A673 (cell line): ENCODE measurements at places on chromosomes 5 and 9. TPM values are rescaled to one million over a fixed set of nuclear protein-coding genes. Genes with fewer than 3 reads are reported as not detected.

- H3K4me3 ChIP-seq: no peak overlapping the region
- H3K27me3 ChIP-seq: no peaks in the 10 kb centered on the region
These were observed 209.7 kb downstream of the GADD45G start for GRCh38 chr9:89814340-89815040.

DNA sequence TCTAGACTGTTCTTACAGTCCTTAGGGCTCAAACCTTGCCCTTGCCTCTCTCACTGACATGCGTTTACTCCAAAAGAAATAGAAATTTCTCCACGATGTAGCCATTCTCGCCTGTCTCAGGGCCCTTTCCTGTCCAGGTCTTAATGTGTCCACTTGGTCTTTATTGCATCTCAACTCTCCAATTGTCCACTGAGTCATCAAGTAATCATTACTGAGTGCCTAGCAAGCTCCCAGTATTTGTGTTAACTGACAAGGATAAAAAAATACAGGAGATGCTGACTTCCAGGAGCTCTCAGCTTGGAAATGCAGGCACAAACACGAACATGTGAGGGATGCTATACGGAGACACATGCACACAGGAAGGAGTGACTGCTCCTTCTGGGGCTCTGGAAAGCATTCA lies 147.3 kb downstream of the ARSB start:
- no peaks in the 10 kb centered on the region for H3K27me3 ChIP-seq
- no peaks in the 10 kb centered on the region for H3K36me3 ChIP-seq
- no peak for DNase-seq
- no peak overlapping the region for H3K27ac ChIP-seq
- no peak overlapping the region for H3K4me3 ChIP-seq

- no peaks in the 10 kb centered on the region for H3K36me3 ChIP-seq
- no peaks in the 10 kb centered on the region for H3K4me1 ChIP-seq
- H3K4me3 ChIP-seq: no peak overlapping the region
- no peaks in the 10 kb centered on the region for H3K27me3 ChIP-seq
These were observed 60.2 kb downstream of the DCP2 start for GRCh38 chr5:113036826-113037225.

DNA sequence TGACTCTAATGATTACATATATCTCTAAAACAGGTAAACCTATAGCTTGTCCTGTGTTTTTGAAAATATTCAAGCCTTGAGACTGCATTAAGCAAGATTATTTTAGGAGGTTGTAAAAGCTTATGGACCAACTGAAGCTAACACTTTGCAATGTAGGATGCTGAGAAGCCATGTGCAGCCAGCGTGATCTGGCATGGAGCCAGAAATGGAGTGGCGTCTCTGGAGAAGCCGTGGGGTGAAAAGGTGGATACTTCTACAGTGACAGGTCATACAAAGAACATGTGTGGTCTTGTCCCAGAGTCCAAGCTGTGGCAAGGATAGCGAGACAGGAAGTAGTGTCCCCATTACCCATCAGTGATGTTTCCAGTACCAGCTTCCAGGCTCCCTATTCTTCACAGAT lies 100.8 kb upstream of the CD180 start:
- no peak for DNase-seq
- H3K4me3 ChIP-seq: no peak overlapping the region
- H3K27me3 ChIP-seq: no peaks in the 10 kb centered on the region
- H3K4me1 ChIP-seq: peaks cover 35% of the 10 kb centered on the region
- no peak overlapping the region for H3K27ac ChIP-seq

GRCh38 chr5:95848701-95849100 lies 26.2 kb upstream of the GLRX start:
- no peaks in the 10 kb centered on the region for H3K4me1 ChIP-seq
- DNase-seq: no peak
- H3K4me3 ChIP-seq: no peak overlapping the region
- no peaks in the 10 kb centered on the region for H3K36me3 ChIP-seq

GRCh38 chr5:154783774-154784460 lies 28.7 kb downstream of the LARP1 start:
- H3K4me1 ChIP-seq: no peaks in the 10 kb centered on the region
- no peak overlapping the region for H3K27ac ChIP-seq
- H3K4me3 ChIP-seq: no peak overlapping the region
- H3K27me3 ChIP-seq: no peaks in the 10 kb centered on the region
- no peak for DNase-seq

GRCh38 chr5:3336666-3337065 lies 259.0 kb upstream of the IRX1 start:
- H3K27me3 ChIP-seq: no peaks in the 10 kb centered on the region
- no peak for DNase-seq
- H3K36me3 ChIP-seq: no peaks in the 10 kb centered on the region
- no peak overlapping the region for H3K27ac ChIP-seq
- H3K4me1 ChIP-seq: no peaks in the 10 kb centered on the region

DNA sequence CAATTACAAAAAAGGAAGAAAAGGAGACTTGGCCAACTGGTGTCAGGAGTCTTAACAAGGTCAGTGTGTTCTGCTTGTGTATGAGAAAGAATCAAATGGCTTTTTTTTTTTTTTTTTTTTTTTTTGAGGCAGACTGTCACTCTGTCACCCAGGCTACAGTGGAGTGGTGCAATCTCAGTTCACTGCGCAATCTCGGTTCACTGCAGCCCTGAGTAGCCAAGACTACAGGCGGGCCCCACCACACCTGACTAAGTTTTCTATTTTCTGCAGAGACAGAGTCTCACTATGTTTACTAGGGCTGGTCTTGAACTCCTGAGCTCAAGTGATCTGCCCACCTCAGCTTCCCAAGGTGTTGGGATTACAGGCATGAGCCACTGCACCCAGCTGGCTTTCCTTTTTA lies 3.1 kb upstream of the IL7R start:
- H3K4me3 ChIP-seq: no peak overlapping the region
- no peaks in the 10 kb centered on the region for H3K36me3 ChIP-seq
- peaks cover 40% of the 10 kb centered on the region for H3K4me1 ChIP-seq
- no peaks in the 10 kb centered on the region for H3K27me3 ChIP-seq
- H3K27ac ChIP-seq: no peak overlapping the region

DNA sequence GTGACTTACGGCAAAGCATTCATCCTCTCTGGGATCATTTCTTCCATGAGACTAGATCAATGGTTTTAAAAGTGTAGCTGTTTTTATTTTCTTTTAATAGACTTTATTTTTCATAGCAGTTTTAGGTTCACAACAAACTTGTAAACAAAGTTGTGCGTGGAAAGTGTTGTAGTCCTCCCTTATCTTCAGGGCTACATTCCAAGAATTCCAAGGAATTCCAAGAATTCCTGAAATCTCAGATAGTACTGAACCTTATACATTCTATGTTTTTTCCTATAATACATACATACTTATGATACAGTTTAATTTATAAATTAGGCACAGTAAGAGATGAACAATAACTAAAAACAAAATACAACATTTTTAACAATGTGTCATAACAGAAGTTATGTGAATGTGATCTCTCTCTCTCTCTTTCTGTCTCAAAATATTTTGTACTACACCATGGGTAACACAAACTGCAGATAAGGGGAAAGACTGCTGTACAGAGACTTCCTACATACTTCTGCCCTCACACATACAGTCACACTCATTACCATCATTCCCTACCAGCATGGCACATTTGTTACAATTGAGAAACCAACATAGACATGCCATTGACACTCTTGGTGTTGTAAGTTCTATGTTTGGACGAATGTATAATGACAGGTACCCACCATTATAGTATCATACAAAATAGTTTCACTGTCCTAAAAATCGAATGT lies 1933.2 kb upstream of the WWC1 start:
- no peaks in the 10 kb centered on the region for H3K27me3 ChIP-seq
- DNase-seq: no peak
- H3K36me3 ChIP-seq: no peaks in the 10 kb centered on the region
- H3K4me1 ChIP-seq: no peaks in the 10 kb centered on the region

- H3K36me3 ChIP-seq: no peaks in the 10 kb centered on the region
- no peaks in the 10 kb centered on the region for H3K4me1 ChIP-seq
These were observed 62.5 kb upstream of the RNF130 start for GRCh38 chr5:180133971-180134508.

- H3K36me3 ChIP-seq: no peaks in the 10 kb centered on the region
- H3K4me3 ChIP-seq: no peak overlapping the region
- no peaks in the 10 kb centered on the region for H3K4me1 ChIP-seq
- H3K27me3 ChIP-seq: peaks cover 15% of the 10 kb centered on the region
- DNase-seq: no peak
These were observed 13.4 kb downstream of the PAEP start for GRCh38 chr9:135574943-135575342.

Gene ADAMTSL2
- total RNA-seq: 0.06 TPM in 1 of 2 replicates, not detected in the other

Gene ENTREP1
- total RNA-seq: not detected in 2 replicates
